ENCODE measurements at places on chromosomes 16 and 17. TPM values are rescaled to one million over a fixed set of nuclear protein-coding genes. Genes with fewer than 3 reads are reported as not detected.

GRCh38 chr17:10777890-10778289 is 26.0 kb downstream of the TMEM238L start:
- H3K36me3 ChIP-seq, result no peaks in the 10 kb centered on the region
- H3K4me3 ChIP-seq, result no peak overlapping the region
- H3K27ac ChIP-seq, result no peak overlapping the region

DNA sequence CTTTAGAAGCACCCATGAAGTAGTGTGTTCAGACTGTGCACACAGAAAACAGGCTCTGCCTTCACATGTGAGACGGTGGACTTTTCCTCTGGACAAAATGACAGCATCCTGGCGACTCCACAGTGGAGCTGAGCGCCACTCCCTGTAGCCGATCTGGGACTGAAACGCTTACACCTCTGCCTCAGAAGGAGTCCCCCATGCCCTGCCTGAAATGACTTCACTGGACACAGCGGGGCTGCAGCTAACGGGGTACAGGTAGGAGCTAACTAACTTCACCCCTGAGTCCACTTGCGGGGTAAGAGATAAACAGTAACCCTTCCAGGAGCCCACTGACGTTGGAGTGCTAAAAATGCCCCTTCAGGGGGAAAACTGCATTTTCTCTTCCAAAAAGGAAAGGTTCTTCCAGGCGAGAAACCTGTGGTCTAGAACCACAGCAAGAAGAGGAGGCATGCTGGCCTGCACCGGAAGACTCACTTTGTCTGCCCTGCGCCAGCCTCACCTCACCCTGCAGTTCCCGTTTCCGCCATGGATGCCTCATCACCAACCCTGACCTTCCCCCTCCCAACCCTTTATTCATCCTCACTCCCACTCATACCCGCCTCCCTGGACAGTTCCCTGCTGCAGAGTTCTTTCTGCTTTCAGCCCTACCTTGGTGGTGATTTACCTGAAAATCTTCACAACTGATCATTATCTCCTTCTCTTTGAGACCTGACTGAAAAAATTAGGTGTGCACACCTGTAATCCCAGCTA is 19.4 kb upstream of the ENDOV start:
- no peak overlapping the region for H3K4me3 ChIP-seq
- H3K36me3 ChIP-seq, result peaks cover 3% of the 10 kb centered on the region
- DNase-seq, result no peak

- DNase-seq, result no peak
- no peak overlapping the region for H3K4me3 ChIP-seq
- no peaks in the 10 kb centered on the region for H3K36me3 ChIP-seq
- H3K4me1 ChIP-seq, result no peaks in the 10 kb centered on the region
Measured at GRCh38 chr16:56438038-56438437, 12.7 kb upstream of the AMFR start.

DNA sequence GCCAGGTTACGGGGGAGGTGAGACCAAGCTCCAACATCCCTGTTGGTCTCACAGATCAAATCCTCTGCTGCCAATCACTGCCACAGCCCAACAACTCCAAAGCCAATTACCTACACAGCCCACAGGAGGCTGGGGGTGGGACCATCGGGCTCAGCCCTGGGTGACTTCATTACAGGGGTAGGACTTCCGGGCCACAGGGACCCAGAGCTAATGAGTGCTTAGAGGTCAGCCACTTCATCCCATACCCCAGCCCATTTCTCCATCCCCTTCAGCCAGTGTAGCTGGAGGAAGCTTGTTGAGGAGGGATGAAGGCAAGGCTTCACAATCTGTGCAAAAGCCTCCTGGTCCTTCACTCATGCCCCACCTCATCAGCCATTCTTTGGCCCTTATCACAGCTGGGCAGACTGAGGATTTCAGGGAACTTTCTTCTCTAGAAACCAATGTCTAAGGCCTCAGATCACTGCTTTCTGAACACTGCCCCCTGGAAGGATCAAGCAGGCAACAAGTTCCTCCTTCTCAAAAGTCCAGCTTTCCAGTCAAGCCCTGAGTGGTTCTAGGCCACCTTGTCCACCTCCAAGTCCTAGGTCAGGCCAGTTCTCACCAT is 5.8 kb downstream of the FOXN1 start:
- H3K4me3 ChIP-seq, result no peak overlapping the region
- no peaks in the 10 kb centered on the region for H3K27me3 ChIP-seq
- H3K4me1 ChIP-seq, result no peaks in the 10 kb centered on the region
- DNase-seq, result no peak
- no peak overlapping the region for H3K27ac ChIP-seq

DNA sequence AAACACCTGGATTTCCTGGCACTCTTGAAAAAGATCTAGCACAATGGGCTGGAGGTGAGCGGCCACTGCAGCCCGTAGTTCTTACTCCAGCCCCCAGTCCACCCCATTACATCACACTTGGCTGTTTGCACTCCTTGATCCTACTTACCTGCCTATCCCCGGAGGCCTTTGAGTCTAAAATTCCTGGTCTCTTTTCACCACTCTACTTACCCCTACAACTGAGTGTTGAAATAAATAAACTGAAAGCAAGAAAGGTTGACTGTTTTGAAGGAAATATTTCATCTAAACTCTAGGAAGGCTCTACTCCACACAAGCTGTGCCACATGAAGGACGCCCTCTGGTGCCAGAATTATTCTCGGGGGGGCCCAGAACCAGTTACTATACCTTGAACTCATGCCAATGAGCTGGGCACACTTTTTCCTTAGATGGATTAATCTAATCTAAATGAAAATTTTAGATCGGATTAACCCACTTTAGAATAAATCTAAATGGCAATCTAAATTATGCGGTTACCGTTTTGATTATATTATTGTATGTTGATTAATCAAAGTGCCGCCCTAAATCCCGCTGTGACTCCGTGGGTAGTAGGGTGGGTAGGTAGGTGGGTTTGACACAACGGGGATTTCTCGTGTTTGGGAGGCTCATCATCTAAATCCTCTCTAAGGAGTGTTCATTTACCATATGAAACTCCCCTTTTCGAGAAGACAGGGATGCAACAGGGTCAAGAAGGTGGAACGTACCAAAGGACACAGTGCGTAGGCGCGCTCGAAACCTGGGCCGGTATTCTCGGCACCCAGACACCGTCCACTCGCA is 651 bp upstream of the EIF1 start:
- H3K4me3 ChIP-seq, result peak overlapping the region; percentile 78
- peak; percentile 54 for DNase-seq
- no peaks in the 10 kb centered on the region for H3K27me3 ChIP-seq
- peaks cover 36% of the 10 kb centered on the region for H3K36me3 ChIP-seq

GRCh38 chr16:53175118-53175517 is 120.3 kb downstream of the CHD9 start:
- H3K36me3 ChIP-seq, result no peaks in the 10 kb centered on the region
- H3K27ac ChIP-seq, result no peak overlapping the region
- DNase-seq, result no peak
- no peaks in the 10 kb centered on the region for H3K4me1 ChIP-seq
- no peak overlapping the region for H3K4me3 ChIP-seq
- no peaks in the 10 kb centered on the region for H3K27me3 ChIP-seq

- H3K36me3 ChIP-seq, result no peaks in the 10 kb centered on the region
- no peak overlapping the region for H3K4me3 ChIP-seq
- peak overlapping the region; percentile 84 for H3K27ac ChIP-seq
- H3K27me3 ChIP-seq, result no peaks in the 10 kb centered on the region
- H3K4me1 ChIP-seq, result peaks cover 4% of the 10 kb centered on the region
Measured at GRCh38 chr17:17540278-17540906, 44.2 kb upstream of the RASD1 start.

DNA sequence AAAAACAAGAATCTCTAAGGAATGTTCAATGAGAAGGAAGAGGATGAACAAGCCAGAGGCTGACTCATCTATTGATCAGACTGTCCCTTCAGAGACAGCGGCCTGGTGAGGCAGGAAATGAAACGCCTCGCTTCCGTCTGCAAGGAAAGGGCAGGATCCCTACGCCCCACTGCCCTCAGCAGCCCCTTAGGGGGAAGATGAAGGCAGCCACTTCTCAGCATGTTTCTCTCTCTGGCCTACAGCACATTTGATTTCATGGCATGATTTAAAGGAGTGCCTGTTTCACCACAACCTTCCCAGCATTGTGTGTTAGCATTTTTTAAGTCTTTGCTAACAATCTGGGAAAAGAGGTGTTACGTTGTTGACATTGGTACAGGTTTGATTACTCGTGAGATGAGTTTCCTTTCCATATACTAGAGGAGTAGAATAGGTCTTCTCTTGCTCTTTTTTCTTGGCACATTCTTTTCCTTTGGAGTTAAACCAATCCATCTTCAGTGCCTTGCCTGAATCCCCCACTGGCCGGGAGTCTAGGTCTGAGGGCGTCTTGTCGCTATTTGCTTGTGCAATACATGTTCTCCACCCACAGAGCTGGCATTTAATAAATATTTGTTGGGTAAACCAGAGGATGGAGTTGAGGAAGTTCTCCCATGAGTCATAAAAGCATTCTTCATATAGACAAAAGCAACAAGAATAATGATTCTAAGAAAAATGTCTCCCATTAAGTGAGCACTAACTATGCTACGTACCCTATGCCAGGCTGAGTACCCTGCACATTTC is 47.4 kb downstream of the RBFOX3 start:
- H3K36me3 ChIP-seq, result no peaks in the 10 kb centered on the region
- no peak overlapping the region for H3K4me3 ChIP-seq
- H3K27me3 ChIP-seq, result no peaks in the 10 kb centered on the region
- no peak overlapping the region for H3K27ac ChIP-seq
- DNase-seq, result peak; percentile 12
- H3K4me1 ChIP-seq, result no peaks in the 10 kb centered on the region

GRCh38 chr17:68981288-68981687 is 26.1 kb upstream of the ABCA8 start:
- H3K27ac ChIP-seq, result no peak overlapping the region
- no peaks in the 10 kb centered on the region for H3K36me3 ChIP-seq
- no peaks in the 10 kb centered on the region for H3K27me3 ChIP-seq
- peak; percentile 55 for DNase-seq
- H3K4me1 ChIP-seq, result no peaks in the 10 kb centered on the region

- no peaks in the 10 kb centered on the region for H3K27me3 ChIP-seq
- no peak overlapping the region for H3K4me3 ChIP-seq
- H3K4me1 ChIP-seq, result no peaks in the 10 kb centered on the region
- H3K36me3 ChIP-seq, result no peaks in the 10 kb centered on the region
Measured at GRCh38 chr17:5672815-5673430, 88.6 kb upstream of the NLRP1 start.

DNA sequence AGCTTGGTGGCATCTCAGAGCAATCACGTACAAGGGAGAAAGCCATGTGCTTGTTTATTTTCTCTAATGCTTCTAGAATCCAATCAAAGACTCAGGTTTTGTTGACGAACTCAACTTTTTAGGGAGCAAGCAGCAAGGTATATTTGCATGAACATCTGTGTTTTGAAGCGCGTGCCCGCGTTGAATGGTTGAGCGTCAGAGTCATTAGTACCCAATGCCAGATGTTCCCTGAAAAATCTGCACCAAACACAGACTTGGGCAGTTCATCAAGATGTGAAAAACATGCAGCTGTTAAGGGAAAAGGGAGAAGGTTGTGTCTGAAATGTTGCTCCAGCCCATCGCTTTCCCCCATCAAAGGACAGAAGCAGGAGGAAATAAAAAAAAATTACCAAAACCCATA is 170.4 kb downstream of the SNX29 start:
- H3K36me3 ChIP-seq, result no peaks in the 10 kb centered on the region
- no peak for DNase-seq
- no peaks in the 10 kb centered on the region for H3K4me1 ChIP-seq
- H3K27me3 ChIP-seq, result no peaks in the 10 kb centered on the region
- H3K4me3 ChIP-seq, result no peak overlapping the region
- H3K27ac ChIP-seq, result no peak overlapping the region

DNA sequence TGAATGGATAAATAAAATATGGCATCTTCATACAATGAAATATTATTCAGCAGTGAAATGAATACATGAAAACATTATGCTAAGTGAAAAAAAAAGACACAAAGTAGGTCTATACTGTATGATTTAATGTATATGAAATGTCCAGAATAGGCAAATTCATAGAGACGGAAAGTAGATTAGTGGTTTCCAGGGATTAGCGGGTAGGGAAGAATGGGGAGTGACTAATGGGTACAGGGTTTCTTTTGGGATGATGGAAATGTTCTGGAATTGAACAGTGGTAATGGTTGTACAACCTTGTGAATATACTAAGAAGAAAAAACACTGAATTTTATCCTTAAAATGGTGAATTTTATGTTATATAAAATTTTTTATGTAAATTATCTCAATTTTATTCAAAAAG is 8.5 kb upstream of the MYCBPAP start:
- H3K36me3 ChIP-seq, result no peaks in the 10 kb centered on the region
- no peaks in the 10 kb centered on the region for H3K4me1 ChIP-seq
- no peak overlapping the region for H3K4me3 ChIP-seq
- H3K27ac ChIP-seq, result no peak overlapping the region
- no peaks in the 10 kb centered on the region for H3K27me3 ChIP-seq

- no peak for DNase-seq
- no peaks in the 10 kb centered on the region for H3K27me3 ChIP-seq
- H3K4me1 ChIP-seq, result no peaks in the 10 kb centered on the region
- H3K4me3 ChIP-seq, result no peak overlapping the region
Measured at GRCh38 chr17:11545696-11546095, 52.6 kb upstream of the DNAH9 start.

DNA sequence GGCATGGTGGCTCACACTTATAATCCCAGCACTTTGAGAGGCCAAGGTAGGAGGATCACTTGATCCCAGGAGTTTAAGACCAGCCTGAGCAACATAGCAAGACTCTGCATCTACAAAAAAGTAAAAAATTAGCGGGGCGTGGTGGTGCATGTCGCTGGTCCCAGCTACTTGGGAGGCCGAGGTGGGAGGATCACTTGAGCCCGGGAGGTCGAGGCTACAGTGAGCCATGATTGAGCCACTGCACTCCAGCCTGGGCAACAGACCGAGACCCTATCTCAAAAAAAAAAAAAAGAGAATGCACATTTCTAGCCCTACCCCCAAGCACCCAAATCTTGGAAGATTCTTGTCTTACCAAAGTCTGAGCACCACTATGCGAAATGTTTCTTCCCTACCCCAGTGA is 15.6 kb upstream of the RHOT1 start:
- no peak for DNase-seq
- H3K4me3 ChIP-seq, result peak overlapping the region; percentile 52
- H3K36me3 ChIP-seq, result no peaks in the 10 kb centered on the region
- H3K27me3 ChIP-seq, result no peaks in the 10 kb centered on the region
- H3K27ac ChIP-seq, result peak overlapping the region; percentile 88
- H3K4me1 ChIP-seq, result peaks cover 41% of the 10 kb centered on the region

- no peaks in the 10 kb centered on the region for H3K27me3 ChIP-seq
- no peak for DNase-seq
- no peak overlapping the region for H3K27ac ChIP-seq
- no peaks in the 10 kb centered on the region for H3K4me1 ChIP-seq
- no peaks in the 10 kb centered on the region for H3K36me3 ChIP-seq
- H3K4me3 ChIP-seq, result no peak overlapping the region
Measured at GRCh38 chr16:73408311-73408710, 360.4 kb upstream of the ZFHX3 start.

GRCh38 chr17:68382582-68383085 is 74.7 kb downstream of the WIPI1 start:
- H3K4me1 ChIP-seq, result peaks cover 42% of the 10 kb centered on the region
- H3K27me3 ChIP-seq, result no peaks in the 10 kb centered on the region
- H3K27ac ChIP-seq, result peak overlapping the region; percentile 56
- H3K4me3 ChIP-seq, result no peak overlapping the region
- no peaks in the 10 kb centered on the region for H3K36me3 ChIP-seq

Gene G6PC1
- total RNA-seq, result 417 TPM

Gene MTHFSD
- 9.8 TPM for total RNA-seq
